ENCODE measurements at places on chromosomes 4 and X.

DNA sequence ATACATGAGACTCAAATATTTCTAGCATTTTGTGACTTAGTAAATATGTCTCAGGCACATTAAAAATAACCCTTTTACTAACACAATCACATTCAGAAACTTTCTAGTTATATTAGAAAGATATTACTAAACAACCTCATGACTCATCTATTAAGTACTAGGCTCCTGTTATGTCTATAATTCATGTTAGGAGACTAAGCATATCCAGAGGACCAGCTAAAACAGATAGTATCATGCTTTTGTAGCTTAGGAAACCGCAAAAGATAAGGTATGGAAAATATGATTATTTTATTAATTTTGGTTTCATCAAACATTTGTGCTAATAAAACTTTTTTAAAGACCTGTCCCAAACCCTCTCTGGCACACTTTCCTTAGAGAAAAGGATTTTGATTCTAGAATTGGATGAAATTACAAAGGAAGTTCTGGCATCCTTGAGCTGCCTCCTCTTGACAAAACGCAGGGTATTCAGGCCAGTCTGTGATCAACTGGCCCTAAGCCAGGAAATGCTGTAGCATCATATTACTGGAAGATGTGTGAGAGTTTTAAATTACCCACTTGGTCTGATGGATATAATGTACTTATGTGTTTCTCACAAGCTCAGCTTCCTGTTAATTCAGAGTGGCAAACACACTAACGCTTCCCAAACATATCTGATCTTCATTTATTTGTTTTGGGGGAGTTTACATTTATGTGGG is 60.4 kb downstream of the NRK start:
- peak; percentile 26 for DNase-seq

- DNase-seq: peak; percentile 63
Measured at GRCh38 chr4:10164877-10165283, 48.3 kb upstream of the WDR1 start.

- no peak for DNase-seq
Measured at GRCh38 chr4:8939840-8940742, 68.5 kb upstream of the HMX1 start.

- DNase-seq: no peak
Measured at GRCh38 chr4:66052426-66052825, 382.1 kb upstream of the EPHA5 start.

GRCh38 chr4:118745357-118745756 is 60.2 kb downstream of the METTL14 start:
- DNase-seq: no peak

GRCh38 chr4:123402121-123402465 is 5.5 kb downstream of the SPRY1 start:
- no peak for DNase-seq

GRCh38 chr4:94519019-94519418 is 67.3 kb downstream of the PDLIM5 start:
- DNase-seq: no peak

DNA sequence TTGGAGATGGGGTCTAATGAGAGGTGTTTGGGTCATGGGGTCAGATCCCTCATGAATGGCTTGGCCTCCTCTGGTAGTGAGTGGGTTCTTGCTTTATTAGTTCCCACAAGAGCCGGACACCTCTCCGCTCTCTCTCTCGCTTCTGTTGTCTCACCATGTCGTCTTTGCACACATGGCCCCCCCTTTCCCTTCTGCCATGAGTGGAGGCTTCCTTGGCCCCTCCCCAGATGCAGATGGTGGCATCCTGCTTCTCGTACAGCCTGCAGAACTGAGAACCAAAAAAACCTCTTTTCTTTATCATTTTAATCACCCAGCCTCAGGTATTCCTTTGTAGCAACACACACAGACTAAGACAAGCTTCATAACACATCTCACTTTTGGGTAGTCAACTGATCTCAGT is 49.6 kb upstream of the SPRY1 start:
- no peak for DNase-seq

DNA sequence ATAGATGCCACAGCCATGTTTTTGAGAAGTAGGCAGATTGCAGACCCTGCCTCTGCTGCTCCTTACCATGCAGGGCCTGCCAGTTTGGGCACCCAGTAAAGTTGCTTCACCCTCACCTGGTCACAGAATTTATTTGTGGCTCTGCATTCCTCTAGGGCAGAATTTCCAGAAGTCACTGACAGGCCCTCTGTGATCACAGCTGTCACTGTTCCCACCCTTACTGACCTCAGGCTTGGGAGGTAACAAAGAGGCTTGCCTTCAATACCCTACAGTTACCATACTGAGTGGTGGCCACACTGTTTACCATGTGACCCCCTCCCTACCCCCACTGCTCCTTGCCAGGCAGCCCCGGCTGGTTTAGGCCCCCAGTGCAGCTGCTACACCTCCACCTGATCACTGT is 375.1 kb downstream of the SH3BGRL start:
- no peak for DNase-seq

- peak; percentile 45 for DNase-seq
Measured at GRCh38 chr4:69518538-69519198, 23.0 kb upstream of the UGT2B4 start.

DNA sequence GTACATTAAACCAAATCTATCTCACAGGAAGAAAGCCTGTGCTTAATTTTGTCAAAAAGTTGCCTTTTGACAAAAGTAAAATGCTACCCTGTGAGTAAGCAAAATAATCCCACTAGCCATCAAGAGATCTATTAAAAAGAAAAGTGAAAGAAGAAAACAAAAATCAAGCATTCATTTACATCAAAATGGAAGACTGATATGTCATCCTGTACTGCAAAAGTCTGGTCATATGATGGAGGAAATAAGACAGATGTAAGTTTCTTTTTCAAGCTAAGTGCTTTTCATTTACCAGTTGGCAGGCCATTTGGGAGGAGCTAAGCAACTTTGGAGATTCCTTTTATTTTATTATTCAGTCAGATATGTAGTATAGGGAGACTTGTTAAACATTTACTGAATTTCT is 387.4 kb downstream of the SPOCK3 start:
- no peak for DNase-seq

DNA sequence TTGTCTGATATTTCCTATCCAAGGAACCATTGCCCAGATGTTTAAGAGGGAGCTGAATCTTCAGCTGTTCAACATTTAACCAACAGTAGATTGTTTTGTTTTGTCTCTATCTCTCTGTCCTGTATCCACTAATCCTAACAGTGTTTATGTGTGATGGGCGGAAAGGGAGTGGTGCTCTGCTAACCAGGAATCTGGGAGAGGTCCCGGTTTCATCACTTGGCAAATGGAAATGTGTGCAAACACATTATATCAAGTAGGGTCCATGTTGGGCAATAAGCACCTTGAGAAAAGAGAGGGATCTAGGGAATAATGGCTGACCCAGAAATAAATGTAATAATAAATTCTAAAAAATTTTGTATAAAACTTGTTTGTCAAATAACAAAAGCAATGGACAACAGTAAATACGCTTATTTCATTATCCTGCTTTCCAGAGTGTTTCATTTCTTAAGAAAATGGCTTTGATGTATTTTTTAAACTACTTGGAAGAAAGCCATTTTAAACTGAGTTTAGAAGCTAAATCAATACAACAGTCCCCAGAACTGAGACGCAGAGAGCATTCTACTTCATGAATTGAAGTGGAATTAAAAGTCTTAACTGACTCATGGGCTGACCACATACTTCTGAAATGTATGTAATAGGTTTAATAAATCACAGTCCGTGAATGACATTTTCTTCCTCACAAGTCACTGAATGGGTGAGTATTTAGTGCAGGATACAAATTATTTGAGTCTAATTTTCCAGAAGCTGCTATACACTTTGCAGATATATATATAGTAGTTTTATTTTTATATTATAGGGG is 55.8 kb downstream of the EMCN start:
- DNase-seq: peak; percentile 20

DNA sequence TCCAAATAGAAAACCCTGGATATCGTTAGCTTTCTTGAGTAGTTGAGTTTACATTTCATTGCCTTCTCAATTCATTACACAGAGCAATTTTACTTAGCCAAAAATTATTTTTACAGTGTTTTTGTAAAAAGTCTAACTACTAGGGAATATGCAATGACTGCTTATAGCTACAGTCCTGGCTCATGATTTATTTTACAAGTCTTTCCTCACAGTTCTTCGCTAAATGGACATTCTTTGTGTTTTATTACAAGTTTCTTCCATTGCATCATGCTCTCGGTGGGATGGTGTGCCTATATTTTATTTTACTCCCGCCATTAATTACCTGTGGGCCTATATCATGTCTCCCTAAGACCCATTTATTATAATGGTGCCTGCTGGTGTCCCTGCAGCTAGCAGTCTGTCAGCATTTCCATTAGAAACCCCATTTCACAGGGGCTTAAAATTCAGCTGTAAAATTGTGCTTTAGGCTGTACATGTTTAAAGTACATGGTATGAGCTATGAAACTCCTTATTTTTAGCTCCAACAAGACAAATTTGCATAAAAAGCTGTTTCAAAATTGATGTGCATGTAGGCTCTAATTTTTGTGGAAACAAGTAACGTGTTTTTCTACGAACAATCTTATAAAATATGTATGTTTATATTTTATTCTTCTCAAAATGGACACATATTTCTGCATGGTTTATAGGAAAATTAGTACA is 227.4 kb downstream of the SLC7A11 start:
- DNase-seq: no peak

GRCh38 chr4:108143515-108143914 is 25.2 kb downstream of the LEF1 start:
- no peak for DNase-seq

DNA sequence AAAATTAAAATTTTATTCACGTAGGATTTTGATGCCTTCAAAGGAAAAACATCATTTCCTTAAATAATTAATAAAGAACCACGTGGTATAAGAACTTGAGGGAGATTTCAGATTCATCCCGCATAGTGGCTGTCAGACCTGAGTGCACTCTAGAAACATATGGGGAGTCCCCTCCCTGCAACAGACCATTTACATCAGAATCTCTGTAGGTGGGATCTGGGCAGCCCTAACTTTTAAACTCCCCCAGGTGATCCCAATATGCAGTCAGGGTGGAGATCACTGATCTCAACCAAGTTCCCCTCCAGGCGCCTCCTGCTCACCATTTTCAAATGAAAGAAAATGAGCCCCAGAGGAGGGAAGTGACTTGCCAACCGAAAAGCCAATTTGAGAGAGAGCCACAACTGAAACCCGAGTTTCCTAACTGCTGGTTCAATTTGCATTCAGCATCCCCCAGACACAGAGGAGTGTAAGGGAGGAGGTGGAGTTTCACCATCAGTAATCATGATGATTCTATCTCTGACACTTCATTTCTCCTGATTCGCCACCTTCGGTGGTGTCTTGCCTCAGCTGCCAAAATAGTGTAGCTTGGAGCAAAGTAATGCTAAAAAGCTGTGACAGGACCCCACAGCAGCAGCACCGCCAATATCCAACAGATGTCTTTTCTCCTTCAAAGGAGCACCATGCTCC is 11.4 kb downstream of the RNF150 start:
- DNase-seq: no peak

GRCh38 chrX:71976753-71977152 is 66.1 kb downstream of the NHSL2 start:
- DNase-seq: no peak

DNA sequence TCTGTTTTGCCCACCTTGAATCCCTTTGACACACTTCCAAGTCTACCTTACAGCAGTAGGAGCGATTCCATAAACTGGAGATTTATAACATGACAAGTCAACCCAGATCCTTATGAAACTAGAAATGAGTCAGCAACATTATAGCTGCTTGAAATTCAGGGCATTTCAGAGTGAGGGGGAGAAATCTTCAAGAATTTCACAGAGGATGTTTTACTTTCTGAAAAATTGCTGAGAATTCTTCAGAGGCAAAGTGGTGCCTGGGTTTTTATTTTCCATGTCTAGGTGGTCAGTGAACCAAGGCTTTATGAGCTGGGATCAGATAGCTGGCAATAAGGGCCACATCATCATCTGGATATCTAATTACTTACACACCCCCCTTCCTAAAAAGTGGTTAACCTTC is 119.8 kb downstream of the PPARGC1A start:
- DNase-seq: peak; percentile 38

DNA sequence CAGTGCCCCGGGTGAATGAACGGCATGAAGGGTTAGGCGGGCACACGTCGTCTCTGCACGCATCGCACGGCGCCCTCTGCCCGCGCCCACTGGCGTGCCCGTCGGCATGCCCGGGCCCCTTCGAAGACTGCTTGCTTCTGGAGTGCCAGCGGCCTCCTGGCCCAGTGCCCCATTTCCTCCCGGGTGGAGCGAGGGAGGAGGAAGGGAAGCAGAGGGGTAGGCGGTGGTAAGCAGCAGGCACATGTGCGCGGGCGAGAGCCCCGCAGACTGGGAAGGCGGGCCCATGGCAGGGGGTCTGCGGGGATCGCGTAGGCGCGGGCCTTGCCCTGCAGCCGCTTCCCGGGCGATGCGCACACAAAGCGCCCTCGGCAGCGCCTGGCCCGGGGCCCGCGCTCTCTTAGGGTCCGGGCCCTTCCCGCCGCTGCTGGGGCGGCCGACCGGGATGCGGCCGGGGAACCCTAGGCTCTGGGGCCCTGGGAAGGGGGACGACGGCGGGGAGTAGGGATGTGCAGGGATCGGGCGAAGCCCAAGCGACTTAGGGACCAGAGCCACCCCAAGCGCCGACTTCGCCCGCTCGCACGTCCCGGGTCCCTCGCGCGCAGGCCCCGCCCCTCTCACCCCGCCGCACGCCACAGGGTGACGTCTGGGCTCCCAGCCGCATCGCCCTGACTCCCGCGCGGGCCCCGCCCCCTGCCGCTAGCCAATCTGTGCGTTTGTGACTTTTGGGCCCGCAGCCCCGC is 866 bp upstream of the EMD start:
- DNase-seq: peak; percentile 55

- no peak for DNase-seq
Measured at GRCh38 chrX:32966821-32967355, 244.5 kb downstream of the DMD start.

DNA sequence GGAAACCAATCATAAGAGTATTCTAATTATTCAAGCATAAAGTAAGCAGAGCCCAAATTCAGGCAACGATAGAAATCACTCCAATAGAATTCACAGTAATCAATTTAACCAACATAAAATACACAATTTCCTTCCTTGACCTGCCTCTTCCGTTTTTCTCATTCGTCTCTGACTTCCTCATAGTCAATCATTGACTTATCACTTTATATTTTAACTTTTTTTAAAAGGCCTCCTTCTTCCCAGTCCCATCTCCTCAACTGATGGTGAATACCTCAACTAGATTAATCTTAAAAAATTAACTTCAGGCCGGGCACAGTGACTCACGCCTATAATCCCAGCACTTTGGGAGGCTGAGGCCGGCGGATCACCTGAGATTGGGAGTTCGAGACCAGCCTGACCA is 13.3 kb downstream of the CNOT6L start:
- DNase-seq: no peak

DNA sequence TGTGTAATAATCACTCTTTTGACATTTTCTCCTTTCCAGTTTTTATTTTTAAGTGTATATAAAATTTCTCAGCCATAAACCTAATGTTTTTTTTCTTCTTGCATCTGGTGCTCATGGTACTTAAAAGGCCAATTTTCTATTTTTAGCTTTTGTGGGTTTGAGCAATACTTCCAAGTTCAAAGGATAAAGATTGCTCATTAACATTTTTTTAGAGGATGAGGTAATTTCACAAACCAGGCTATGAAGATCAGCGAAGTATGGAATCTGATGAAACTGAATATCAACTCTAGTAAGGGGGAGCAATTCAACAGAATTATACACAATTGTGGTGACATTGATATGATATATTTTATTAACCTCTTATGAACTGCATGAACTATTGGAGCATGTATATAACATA is 25.8 kb upstream of the KLHL34 start:
- DNase-seq: no peak

Measured in MCF 10A (cell line).